ENCODE measurements at places on chromosomes 1 and 21.

GRCh38 chr1:201259476-201260235, 23.6 kb upstream of the PKP1 start:
- DNase-seq, result no peak

- DNase-seq, result peak; percentile 24
These were observed at the start of gene ST7L for GRCh38 chr1:112618721-112619517. Gene ST7L, minus strand, starts transcription at chr1:112619141. Its CDS starts 28 bp downstream, at chr1:112619113.

GRCh38 chr21:37087188-37087587, 14.1 kb downstream of the TTC3 start:
- DNase-seq, result no peak

GRCh38 chr21:40853956-40854688, 7.2 kb upstream of the DSCAM start:
- DNase-seq, result no peak

GRCh38 chr1:55088413-55088812, 49.1 kb downstream of the PCSK9 start:
- no peak for DNase-seq

DNA sequence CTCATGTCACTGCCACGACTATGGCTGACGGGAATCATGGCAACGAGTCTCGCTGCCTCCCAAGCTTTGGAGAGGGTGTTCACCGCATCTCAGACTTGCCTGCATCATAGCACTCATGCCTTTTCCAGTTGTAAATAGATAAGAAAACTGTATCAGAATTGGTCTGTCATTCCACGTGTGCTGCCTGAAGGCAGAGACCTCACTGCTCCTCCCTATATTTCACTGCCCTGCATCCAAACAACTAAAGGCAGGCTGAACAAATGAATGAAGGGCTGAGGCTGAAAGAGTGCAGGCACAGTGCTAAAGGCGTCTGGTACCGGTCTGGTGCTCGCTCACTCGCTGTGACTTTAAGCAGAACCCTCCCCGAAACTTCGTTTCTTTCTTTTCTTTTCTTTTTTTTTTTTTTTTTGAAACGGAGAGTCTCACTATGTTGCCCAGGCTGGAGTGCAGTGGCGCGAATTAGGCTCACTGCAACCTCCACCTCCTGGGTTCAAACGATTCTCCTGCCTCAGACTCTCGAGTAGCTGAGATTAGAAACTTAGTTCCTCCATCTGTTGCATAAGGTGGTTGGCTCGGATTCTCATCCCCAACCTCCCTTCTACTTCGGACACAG, 542 bp downstream of the EIF2B3 start:
- no peak for DNase-seq

DNA sequence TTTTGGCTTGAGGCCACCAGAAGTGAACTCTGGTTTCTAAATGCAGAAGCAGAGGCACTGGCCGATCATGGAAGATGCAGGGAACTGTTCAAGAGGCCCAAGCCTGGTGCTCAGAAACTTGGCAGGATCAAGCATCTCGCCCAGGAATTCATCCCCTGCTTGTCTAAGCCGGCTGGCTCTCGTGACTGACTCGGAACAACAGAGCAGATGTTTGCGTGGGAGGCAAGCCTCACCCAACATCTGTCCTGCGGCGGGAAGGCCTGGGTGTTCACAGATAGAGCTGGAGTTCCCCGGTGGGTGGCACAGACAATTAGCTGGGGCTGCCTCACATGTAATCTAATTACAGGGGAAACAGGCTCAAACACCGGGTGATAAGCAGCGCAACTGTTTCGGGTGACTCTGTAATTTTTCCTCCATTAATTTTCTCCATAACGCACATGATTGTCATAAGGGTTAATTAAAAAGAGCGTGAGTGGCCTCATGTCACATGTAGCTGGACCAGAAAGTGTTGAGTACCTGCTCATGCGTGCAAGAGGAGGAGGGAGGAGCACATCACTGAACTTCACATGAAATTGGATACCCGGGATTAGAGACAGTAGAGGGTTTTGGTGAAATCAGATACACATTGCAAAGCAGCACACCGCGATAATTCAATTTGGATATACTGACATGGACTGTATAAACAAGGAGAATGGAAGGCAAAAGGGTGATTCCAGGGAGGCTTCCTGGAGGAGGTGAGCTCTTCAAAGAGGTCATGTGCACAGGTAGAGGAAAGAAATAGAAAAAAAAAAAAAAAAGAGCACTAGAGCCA, 180.0 kb downstream of the ETS2 start:
- DNase-seq, result peak; percentile 21

- no peak for DNase-seq
These were observed 412.6 kb downstream of the PRDM2 start for GRCh38 chr1:14112613-14113012.

GRCh38 chr21:38486706-38487105, 11.6 kb downstream of the ERG start:
- no peak for DNase-seq

GRCh38 chr1:241990040-241990439, 8.9 kb downstream of the MAP1LC3C start:
- DNase-seq, result no peak

GRCh38 chr1:62299426-62300200, 19.6 kb downstream of the KANK4 start:
- DNase-seq, result no peak

GRCh38 chr1:3735027-3735681, 17.1 kb upstream of the CCDC27 start:
- no peak for DNase-seq

GRCh38 chr1:23367791-23368561, 1.7 kb downstream of the ZNF436 start:
- DNase-seq, result peak; percentile 98

- peak; percentile 31 for DNase-seq
These were observed 19.8 kb downstream of the KMO start for GRCh38 chr1:241551759-241552638.

- no peak for DNase-seq
These were observed 570.1 kb upstream of the CXADR start for GRCh38 chr21:16942703-16943102.

- DNase-seq, result no peak
These were observed 482 bp downstream of the TM2D1 start for GRCh38 chr1:61724506-61724812.

- no peak for DNase-seq
These were observed 63.7 kb downstream of the CLDN17 start for GRCh38 chr21:30102871-30103270.

DNA sequence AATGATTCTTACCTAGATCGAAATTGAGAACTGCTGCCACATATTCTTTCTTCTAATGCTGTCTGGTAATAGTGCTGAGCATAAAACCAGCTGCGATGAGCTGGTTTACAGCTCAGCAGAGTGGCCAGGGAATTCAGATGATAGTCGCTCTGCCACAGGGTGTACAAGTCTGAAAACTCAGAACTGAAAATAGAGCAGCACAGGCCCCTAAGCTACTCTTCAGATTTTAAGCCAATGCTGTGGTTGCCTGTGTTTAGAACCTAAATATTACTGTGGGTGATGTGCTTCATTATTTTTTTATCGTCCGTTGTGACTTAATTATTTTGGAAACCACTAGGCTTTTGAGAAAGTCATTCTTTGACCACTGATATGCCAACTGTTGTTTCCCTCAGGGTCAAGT, 152.0 kb downstream of the ADGRL4 start:
- DNase-seq, result no peak

GRCh38 chr1:233885196-233885920, 19.1 kb upstream of the SLC35F3 start:
- no peak for DNase-seq

DNA sequence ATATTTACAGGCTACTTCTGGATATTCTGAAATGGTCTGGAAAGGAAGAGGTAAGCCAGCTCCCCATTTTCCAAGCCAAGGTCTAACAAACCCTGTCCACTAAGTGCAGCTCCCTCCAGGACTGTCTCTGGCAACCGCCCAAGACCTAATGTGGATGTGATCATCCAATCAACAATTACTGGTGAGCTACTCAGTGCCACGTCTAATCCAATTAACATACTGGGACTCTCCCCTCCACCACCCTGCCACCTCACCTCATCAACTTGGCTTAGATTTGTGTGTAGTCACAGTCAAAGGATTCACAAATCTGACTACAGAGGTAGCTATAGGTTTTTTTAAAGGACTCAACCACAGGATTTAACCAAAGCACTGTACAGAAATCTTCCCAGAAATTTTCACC, 25.4 kb upstream of the S100A7 start:
- DNase-seq, result no peak

DNA sequence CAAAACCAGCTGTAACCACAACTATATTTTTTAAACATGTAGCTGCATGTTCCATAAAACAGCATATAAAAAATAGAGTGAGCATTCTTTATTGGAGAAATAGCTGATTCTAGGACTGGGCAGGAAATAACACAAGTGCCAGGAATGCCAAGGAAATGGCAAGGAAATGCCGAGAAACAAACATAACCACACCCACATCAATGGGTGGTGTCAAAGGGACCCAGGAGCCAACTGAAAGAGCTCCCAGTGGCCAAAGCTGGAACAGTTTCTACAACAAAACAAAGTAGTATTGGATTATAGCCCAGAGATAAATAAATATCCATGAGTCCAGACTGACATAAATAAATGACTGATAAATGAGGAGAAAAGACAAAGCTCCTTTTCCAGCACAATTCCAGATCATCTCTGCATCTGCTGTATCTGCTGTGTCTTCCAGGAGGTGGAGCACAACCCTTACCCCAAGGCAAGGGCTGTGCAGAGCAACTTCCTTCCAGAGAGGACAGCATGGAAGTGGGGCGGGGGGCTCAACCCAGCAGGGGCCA, 28.1 kb downstream of the ADARB1 start:
- no peak for DNase-seq

GRCh38 chr1:193971595-193971994, 785.2 kb upstream of the B3GALT2 start:
- no peak for DNase-seq

- no peak for DNase-seq
These were observed 25.4 kb downstream of the PLA2G4A start for GRCh38 chr1:186854102-186854501.

GRCh38 chr1:161153176-161153575, 602 bp upstream of the UFC1 start:
- DNase-seq, result no peak

DNA sequence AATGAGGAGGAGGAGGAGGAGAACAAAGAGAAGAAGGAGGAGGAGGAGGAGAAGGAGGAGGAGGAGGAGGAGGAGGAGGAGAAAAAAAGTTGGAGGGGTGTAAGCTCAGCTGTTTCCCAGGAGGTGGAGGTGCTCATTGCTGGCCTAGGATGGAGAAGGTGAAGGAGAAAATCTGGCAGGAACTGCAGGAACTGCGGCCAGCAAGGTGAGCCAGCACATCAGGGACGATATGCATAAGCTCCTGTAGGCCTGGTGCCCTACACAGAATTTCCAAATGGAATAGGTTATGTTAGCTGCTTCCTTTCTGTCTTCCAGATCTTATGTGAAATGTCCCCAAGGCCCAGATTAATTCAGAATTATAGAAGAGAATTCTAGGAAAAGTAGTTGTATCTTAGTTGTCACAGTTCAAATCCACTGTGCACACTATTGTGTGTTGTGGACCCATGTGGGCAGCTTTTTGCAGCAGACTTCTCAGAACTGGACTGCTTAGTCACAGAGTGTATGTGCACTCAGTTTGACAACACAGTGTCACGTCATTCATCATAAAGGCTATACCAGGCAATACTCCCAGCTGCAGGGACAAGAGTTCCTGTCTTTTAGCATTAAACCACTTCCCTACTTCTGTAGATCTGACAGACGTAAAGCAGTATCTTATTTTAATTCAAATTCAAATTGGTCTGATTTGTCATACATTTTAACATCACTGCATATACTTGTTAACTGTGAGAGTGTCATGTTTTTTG, 303.7 kb downstream of the HLX start:
- no peak for DNase-seq

DNA sequence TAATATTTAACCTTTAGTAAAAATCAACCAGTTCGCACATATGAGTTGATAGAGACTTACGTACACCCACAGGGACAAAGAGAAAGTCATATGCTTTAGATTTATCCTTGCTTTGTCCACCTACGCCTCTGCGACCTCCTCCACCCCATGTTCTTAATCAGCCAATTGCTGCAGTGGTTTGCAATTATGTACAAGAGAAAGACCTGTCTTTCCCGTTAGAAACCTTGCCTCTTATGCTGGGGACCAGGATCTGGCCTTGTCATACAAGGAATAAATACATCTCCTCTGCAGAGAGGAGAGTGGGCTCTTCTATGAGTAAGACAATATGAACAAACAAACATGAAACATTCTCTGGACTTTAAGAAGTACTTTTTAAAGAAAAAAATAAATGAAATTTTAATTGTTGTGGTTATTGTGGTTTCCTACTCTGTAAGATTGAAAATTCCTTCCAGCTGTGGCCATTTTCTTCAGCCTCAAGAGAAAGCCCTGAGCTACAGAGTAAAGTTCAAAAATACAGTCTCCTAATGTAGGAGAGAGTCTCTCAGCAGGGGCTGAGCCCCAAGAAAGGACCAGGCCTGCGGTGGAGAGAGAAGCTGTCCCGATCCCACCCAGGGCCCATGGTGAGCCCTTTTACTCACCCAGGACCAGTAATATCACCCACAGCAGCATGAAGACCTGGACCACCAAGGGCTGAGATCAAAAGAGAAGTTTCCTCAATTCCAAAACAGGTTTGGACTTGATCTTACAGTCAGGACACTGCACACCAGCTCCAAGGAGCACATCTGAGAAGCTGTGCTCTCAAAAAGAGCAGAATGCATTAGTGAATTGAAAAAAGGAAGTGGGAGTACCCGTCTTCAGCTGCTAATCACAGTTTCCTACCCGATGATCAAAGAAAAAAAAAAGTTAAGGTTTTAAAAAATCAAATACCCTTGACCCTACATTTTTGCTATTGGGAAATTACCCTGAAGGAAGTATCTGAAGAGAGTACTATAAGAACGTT, at the start of gene FCRL5:
Gene FCRL5 (minus strand): TSS at position 822 of the 1,000 bp plus-strand sequence. CDS start 153 bp downstream, at position 669.
- no peak for DNase-seq

DNA sequence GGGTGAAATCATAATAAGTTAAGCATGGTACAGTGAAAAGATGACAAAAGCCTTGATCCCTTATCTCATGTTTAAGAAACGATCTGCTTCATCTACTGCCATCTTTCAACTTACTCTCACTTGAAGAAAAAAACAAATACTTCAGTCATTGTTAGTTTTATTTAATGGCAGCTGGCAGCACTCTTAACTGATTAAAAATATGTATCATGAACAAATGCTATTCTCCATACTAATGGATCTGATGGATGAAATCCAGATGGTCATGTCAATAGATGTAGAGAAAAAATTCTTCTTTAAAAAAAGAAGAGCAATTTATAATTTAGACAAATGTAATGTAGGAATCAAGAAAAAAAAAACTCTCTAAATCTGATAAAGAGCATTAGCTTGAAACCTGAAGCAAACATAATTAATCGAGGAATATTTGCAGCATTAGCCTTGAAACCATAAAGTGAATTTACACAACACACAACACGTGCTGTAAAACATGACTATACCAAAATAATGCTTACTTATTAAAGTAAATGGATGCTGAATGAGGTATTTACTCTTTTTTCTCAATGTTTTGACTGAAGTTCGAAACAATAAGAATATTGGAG, 579.0 kb upstream of the ADAMTS5 start:
- no peak for DNase-seq

DNA sequence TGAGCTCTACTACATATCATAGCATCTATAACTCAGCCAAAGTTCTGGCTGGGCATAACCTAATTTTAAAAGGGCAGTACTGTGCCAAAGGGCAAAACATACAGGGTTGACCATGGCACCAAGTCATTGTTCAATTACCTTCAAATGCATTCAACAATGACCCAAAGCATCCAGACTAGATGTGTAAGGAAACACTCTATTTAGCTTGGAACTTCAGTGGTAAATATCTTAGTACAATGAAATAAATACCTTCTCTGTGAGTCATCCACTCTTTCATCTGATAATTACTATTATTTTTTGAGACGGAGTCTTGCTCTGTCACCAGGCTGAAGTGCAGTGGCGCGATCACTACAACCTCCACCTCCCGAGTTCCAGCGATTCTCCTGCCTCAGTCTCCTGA, 70.0 kb downstream of the NVL start:
- DNase-seq, result no peak

GRCh38 chr1:16969057-16969611, 11.3 kb downstream of the MFAP2 start:
- no peak for DNase-seq

All from stimulated activated CD8-positive, alpha-beta memory T cell treated with anti-CD3 and anti-CD28 coated beads, Interleukin-7, amount 100 ng/mL, for 4 hours (primary cell).